ENCODE measurements at places on chromosomes 6 and 20.
A peak's percentile ranks its signal among the peaks of the same experiment; 100 is the strongest.

DNA sequence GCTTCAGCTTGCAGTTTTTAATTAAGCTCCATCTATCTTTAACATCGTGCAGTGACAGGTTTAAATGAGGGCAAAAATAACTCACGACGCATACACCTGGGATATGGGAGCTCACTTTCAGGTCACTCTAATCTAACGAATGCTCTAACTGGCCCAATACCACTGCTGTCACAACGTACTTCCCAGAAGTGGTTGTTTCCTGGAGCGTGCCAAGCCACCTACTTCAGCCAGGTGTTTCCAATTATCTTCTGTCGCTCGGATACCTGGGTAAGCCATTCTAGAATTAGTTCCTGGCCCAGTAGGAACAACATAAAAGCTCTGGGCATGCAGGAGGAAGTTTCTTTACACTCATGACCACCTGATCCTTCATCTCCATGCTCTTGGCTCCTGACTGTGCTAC is 147.4 kb downstream of the FOXC1 start:
- no peak for DNase-seq

- no peak for DNase-seq
Observed at GRCh38 chr6:25242567-25242966, 36.6 kb upstream of the CARMIL1 start.

DNA sequence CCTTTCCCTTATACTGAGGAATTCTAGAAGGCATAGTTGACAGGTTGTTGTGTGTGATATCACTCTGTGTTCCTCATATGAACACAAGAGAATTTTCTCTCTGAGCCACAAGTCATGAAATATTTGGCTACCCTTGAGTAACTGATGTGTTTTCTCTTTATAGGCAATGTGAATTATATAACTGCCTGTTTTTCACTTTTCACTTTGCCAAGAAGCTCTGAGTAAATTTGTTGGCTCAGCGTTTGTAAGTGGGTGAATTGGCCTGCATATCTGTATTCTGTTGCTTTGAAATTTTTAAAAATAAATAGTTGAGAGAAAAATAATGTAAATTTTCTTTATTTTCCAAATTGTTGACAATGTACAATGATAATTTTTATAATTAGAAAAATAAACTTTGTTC is 5.2 kb upstream of the BTBD9 start:
- no peak for DNase-seq

GRCh38 chr6:159376516-159377158 is 207.4 kb downstream of the FNDC1 start:
- DNase-seq, result no peak

DNA sequence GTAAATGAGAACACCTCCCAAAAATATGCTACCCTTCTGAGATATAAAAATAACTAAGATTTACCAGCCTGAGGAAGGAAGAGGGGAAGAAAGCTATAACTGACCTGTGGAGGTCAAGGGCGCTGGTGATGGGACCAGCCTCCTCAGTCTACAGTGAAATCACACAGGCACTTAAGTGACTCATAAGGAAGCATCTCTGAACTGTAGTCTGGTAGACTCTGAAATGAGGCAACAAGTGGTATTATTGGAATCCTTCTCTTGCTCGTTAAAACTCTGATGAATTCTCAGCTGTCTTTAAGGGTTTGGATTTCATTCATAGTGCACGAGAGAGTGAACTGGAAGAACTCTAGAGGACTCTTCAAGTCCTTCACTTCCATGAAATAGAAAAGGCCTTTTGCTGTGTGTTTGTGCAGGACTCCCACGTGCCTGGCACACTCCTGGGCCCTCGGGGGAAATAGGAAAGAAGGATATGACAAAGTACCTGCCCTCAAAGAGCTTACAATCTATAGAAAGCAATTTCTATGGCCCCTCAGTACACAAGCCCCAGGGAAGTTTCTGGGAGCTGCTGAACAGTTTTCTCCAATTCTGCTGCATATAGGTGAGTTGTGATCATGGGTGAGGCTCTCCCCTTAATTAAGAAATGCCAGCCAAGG is 231.8 kb upstream of the RREB1 start:
- DNase-seq, result peak; percentile 90

DNA sequence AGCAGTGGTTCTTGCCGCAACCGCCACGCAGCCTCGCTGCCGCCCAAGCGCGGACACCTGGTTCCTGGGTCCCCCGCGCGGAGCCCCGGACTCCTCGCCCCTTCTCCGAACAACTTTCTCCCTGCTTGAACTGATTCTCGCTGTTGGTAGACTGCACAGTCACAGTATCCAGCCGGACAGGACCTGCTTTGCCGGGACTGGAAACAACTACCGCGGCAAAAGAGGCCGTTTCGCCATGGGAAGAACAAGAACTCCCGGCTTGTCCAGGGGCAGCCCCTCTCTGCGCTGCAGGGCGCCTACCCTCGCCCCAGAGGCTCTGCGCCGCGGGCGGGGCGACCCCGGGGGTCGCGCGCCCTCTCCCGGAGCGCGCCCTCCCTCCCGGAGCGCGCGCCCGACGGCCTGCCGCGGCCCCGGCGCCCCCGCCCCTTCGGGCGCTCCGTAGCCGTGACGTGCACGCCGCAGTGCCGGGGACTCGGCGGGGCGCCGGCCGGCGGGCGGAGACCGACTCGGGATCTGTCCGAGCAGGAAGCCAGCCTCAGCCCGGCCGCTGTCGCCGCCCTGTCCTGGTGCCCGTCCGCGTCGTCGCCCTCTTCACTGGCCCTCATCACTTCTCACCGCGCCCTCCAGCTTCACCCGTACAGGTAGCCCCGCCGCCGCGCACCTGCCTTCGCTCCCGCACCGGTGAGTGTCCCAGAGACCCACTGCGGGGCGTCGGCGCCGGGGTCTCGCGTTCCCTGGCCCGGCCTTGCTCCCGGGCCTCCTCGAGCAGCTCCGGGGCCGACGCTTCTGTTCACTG is at the start of gene MYO6:
Gene MYO6, plus strand, starts transcription at position 497 of the 796 bp plus-strand sequence. CDS start 68,309 bp downstream, outside the sequence.
- peak; percentile 86 for DNase-seq

GRCh38 chr6:81562169-81562568 is 190.3 kb downstream of the TENT5A start:
- DNase-seq, result no peak

- DNase-seq, result no peak
Observed at GRCh38 chr6:137702791-137703424, 164.2 kb upstream of the TNFAIP3 start.

DNA sequence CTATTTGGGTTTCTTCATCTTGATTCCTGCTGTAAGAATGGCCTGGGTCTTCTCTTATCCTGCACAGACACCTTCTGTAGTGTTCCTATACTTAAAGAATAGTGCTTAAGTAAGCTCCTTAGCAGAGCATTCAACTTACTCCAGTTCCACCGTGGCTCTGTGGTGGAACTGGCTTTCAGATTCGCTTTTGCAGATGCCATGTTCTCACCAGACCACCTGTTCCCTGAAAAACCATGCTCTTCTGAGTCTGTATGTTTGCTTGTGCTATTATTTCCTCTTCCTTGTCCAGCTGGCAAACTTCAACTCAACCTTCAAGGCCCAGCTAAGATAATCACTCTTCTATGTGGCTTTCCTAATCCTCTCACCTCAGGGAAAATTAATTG is 4.9 kb downstream of the ELMO2 start:
- DNase-seq, result no peak

DNA sequence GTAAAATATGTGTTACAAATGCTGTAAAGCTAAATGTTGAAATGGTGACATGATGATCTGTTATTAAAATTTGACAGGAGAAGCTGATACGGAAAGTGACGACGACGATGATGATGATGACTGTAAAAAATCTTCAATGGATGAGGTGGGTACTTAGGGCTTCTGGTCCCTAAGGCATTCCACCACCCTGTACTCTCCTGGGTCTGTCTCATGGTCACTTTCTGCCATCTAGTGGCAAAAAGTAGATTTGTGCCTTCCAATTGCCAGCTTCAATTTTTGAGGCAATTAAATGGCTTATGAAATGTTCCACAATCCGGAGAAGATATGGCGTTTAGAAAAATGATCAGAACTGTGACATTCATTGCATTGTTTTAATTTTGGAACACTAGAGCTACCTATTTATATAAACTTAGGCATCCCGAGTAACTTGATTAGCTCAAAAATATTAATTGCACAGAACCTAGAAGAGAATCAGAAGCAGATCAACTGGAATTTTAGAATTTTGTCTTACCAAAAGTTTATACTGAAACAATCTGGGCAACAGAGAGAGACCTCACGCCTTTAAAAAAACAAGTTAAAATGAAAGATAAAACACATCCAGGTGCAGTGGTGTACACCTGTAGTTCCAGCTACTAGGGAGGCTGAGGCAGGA is 346.5 kb upstream of the PLCB4 start:
- DNase-seq, result peak; percentile 41

DNA sequence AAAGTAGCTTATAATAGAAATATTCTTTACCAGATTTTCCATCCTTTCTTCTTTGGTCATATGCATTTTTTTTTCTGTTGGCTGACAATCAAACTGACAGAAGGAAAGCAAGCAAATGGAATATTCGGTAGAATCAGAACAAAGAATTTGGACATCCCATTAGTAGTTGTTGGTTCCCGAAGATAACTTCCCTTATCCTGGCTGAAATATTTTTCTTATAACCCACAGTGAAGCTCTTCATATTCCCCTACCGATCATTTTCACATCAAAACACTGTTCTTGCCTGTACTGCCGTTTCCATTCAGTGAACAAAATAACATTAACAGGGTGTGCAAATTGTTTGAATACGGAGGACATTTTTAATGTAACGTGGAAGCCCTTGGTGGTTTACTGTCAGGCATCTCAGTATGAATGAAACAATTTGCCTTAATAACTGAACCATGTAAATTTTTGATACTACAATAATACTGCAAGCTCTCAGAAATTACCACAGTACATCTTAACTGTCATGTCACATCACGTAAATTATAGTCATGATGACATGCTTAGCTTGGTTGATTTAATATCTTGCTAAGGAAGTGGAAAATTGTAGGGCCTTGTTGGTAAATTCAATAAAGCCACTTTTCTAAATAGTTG is 311.5 kb downstream of the LAMA2 start:
- no peak for DNase-seq

GRCh38 chr6:147135211-147135681 is 69.0 kb upstream of the STXBP5 start:
- DNase-seq, result no peak

DNA sequence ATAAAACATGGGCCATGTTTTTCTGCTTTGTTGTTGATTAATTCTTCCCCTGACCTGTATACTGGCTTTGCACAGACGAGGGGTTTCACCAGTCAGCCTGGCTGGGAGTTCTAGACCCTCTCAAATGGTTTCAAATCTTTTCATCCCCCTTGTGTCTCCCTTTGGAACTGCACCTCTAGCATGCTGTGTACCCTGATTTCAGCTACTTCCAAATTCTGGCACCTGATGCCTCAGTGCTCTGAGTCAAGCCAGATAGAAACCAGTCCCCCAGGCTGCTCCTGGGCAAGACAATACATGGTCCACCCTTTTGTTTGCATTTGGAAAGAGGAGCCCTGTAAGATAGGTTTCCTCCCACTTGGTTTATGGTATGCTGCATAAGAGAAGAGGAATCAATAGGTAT is 290.2 kb downstream of the BTBD3 start:
- no peak for DNase-seq

DNA sequence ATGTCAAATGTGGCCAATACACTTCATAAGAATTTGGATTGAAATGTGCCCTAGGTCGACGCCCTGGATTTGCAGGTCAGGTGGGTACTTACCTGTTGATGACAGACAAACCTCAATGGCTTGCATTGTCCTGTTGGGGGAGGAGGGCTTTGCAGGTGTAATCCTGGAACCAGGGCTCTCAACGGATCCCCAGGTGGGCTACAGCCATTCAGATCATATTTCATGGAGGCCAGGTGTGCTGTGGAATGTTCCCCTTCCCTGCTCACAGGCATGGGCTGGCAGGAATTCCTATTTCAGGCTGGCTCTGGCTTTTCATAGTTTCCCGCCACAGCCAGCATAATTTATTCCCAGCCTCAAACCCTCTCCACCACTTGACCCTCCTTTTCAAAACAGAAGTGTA is 254.7 kb downstream of the SMOC2 start:
- no peak for DNase-seq

GRCh38 chr6:36326356-36326995 is 10.2 kb downstream of the BNIP5 start:
- DNase-seq, result no peak

DNA sequence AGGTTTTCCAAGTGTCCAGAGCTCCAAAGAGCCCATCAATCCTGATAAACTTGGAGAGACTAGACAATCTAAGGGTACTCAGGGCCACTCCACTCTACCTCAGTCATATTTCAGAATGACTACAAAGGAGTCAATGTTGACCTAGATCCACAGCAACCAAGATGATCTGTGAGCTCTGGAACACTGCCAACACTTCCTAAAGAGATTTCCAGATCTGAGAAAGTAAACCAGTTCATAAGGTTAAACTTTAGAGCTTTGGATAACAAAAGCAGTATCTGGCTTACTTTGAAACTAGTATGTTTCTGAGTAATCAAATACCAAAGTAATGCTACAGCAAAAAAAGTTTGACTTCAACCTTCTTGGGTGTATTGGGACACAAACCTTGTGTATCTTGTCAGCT is 122.7 kb downstream of the BTBD9 start:
- DNase-seq, result no peak

- DNase-seq, result no peak
Observed at GRCh38 chr6:29336269-29336668, 32.4 kb downstream of the OR5V1 start.

DNA sequence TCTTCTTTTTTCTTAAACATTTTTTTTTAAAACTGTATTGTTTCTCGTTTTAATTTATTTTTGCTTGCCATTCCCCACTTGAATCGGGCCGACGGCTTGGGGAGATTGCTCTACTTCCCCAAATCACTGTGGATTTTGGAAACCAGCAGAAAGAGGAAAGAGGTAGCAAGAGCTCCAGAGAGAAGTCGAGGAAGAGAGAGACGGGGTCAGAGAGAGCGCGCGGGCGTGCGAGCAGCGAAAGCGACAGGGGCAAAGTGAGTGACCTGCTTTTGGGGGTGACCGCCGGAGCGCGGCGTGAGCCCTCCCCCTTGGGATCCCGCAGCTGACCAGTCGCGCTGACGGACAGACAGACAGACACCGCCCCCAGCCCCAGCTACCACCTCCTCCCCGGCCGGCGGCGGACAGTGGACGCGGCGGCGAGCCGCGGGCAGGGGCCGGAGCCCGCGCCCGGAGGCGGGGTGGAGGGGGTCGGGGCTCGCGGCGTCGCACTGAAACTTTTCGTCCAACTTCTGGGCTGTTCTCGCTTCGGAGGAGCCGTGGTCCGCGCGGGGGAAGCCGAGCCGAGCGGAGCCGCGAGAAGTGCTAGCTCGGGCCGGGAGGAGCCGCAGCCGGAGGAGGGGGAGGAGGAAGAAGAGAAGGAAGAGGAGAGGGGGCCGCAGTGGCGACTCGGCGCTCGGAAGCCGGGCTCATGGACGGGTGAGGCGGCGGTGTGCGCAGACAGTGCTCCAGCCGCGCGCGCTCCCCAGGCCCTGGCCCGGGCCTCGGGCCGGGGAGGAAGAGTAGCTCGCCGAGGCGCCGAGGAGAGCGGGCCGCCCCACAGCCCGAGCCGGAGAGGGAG is 580 bp downstream of the VEGFA start:
- peak; percentile 68 for DNase-seq

GRCh38 chr6:33427585-33428223 is 7.8 kb downstream of the SYNGAP1 start:
- peak; percentile 42 for DNase-seq

- DNase-seq, result no peak
Observed at GRCh38 chr6:30548375-30548774, 7.9 kb downstream of the GNL1 start.
